ENCODE measurements at places on chromosomes 4 and X. TPM values are rescaled to one million over a fixed set of nuclear protein-coding genes. Genes with fewer than 3 reads are reported as not detected.

DNA sequence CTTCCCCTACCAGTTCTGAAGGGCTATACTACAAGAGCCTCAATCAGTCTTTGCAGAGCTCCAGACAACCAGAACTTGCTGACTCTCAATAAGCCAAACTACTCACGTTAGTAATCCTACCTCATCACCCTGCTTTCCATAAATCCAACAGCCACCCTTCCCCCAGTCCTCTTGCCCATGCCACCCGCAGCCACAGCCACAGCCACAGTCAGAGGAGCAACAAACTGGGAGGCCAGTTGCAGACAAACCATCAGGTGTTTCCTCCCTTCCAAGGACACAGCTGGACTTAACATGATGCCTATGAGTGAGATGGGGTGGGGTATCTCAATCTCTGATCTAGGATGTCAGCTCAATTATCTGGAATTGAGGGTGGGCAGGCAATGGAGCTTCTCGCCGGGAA, 1.0 kb downstream of the GABRA3 start:
- no peak for DNase-seq
- no peaks in the 10 kb centered on the region for H3K36me3 ChIP-seq
- no peak overlapping the region for H3K4me3 ChIP-seq
- no peak overlapping the region for H3K27ac ChIP-seq

DNA sequence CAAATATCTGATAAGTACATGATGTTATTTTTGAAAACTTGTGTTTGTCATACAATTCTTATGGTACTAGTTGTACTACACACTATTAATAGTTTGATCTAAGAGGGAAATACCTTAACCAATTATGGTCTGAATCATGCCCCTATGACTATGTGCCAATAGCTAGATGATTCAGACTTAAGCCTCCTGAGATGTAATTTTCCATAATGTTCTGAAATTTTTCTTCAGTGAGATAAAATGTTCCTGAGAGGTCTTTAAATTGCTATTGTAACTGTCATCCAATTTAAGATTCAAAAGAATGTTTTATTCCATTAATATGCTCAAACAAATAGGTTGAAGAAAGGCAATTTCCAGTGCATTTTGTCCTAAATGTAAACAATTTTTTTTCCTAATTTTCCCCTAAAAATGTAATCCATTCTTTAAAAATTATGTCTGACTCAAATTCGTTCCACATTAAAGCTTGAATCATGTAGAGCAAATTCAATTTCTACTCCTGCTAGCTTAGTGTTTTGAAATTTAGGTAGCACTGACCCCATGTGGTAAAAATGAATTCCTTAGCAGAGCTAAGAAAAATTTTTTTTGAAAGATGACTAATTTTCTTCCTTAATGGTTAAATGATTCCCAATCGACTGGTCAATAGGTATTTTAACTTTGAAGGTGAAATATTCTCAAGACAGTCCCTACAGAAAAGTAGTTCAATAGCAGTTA, 49.1 kb downstream of the APOOL start:
- no peaks in the 10 kb centered on the region for H3K4me1 ChIP-seq
- H3K27me3 ChIP-seq, result no peaks in the 10 kb centered on the region
- H3K36me3 ChIP-seq, result peaks cover 21% of the 10 kb centered on the region
- no peak overlapping the region for H3K4me3 ChIP-seq

DNA sequence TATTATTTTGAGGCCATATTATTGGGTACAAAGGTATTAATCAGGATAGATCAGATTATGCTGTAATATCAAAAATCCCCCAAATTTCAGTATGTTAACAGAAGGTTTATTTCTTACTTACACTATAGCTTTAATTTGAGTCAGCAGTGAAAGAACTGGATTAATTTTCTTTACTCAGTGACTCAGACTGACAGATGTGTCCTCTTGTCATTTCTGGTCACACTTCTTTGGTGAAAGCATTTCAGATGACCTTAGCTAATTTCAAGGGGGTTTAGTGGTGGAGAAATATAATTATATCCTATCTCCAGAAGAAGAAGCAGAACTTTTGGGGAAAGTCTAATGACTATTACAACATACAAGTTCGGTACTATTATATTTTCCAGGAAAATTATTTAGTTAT, 12.4 kb downstream of the DDIT4L start:
- no peak for DNase-seq
- H3K27ac ChIP-seq, result no peak overlapping the region
- no peaks in the 10 kb centered on the region for H3K4me1 ChIP-seq
- H3K27me3 ChIP-seq, result peaks cover 3% of the 10 kb centered on the region
- no peaks in the 10 kb centered on the region for H3K36me3 ChIP-seq

DNA sequence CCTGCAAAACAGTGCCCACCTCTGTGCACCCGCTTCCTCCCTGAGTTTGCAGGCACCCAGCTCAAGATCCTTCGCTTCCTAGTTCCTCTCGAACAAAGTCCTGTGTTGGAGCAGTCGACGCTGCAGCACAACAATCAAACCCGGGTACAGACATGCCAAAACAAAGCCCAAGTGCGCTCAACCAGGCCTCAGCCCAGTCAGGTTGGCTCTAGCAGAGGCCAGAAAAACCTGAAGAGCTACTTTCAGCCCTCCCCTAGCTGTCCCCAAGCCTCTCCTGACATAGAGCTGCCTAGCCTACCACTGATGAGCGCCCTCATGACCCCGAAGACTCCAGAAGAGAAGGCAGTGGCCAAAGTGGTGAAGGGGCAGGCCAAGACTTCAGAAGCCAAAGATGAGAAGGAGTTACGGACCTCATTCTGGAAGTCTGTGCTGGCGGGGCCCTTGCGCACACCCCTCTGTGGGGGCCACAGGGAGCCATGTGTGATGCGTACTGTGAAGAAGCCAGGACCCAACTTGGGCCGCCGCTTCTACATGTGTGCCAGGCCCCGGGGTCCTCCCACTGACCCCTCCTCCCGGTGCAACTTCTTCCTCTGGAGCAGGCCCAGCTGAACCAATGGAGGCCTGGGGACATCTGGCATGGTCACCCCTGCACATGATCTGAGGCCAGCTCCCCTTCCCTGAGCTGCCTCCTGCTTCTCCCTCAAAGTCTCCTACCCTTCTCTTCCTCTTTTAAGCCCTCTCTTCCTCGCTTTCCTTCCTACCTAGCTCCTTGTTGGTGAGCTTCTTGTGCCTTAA, 6.9 kb downstream of the APEX2 start:
- DNase-seq, result no peak
- H3K27ac ChIP-seq, result no peak overlapping the region
- no peaks in the 10 kb centered on the region for H3K27me3 ChIP-seq
- H3K4me3 ChIP-seq, result no peak overlapping the region
- peaks cover 25% of the 10 kb centered on the region for H3K4me1 ChIP-seq

- peaks cover 9% of the 10 kb centered on the region for H3K4me1 ChIP-seq
- no peak for DNase-seq
- no peak overlapping the region for H3K4me3 ChIP-seq
These were observed 353 bp downstream of the NSD2 start for GRCh38 chr4:1871471-1872021.

GRCh38 chrX:97638621-97639020, 754.9 kb downstream of the RPA4 start:
- H3K27ac ChIP-seq, result no peak overlapping the region
- no peak overlapping the region for H3K4me3 ChIP-seq
- H3K4me1 ChIP-seq, result peaks cover 3% of the 10 kb centered on the region
- H3K27me3 ChIP-seq, result no peaks in the 10 kb centered on the region

- H3K27ac ChIP-seq, result no peak overlapping the region
- peaks cover 36% of the 10 kb centered on the region for H3K4me1 ChIP-seq
- no peak for DNase-seq
- no peak overlapping the region for H3K4me3 ChIP-seq
These were observed 9.6 kb downstream of the UBA6 start for GRCh38 chr4:67691328-67691727.

GRCh38 chr4:185849664-185850550, 37.9 kb upstream of the SORBS2 start:
- H3K27me3 ChIP-seq, result peaks cover 6% of the 10 kb centered on the region
- no peak for DNase-seq
- no peak overlapping the region for H3K4me3 ChIP-seq
- H3K36me3 ChIP-seq, result no peaks in the 10 kb centered on the region
- no peaks in the 10 kb centered on the region for H3K4me1 ChIP-seq

GRCh38 chr4:90081432-90082144, 45.6 kb upstream of the CCSER1 start:
- no peak overlapping the region for H3K4me3 ChIP-seq
- no peak for DNase-seq
- H3K4me1 ChIP-seq, result no peaks in the 10 kb centered on the region
- no peak overlapping the region for H3K27ac ChIP-seq

DNA sequence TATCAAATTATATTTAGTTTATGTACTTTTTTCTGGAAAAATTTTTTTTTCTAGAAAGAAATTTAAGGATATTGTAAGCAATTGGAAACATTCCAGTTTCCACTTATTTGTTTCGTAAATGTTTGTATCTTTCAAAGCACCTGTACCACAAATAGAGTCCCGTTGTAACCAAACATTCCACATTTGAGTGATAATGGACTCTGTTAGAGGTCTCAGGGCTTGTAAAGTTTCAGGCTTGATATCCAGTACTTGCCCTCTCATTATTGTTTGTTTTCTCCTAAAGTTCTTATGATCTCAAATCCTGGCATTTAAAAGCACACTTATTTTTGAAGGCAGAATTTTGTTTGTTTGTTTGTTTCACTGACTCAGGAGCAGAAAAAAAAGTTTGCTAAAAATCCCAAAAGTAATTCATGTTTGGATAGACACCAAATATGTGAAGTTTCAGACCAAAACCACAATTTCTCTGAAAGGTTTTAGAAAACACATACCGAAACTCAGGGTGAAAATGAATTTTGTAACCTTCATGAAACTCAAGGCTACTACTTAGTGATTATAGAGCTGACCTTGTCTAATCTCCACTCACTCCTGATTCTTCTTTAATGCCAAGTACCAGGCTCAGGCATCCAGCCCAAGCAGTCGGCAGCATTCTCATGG, 5.7 kb upstream of the TMEM192 start:
- H3K27ac ChIP-seq, result no peak overlapping the region
- H3K36me3 ChIP-seq, result no peaks in the 10 kb centered on the region
- no peaks in the 10 kb centered on the region for H3K4me1 ChIP-seq
- DNase-seq, result no peak

GRCh38 chr4:113588895-113589668, 172.5 kb downstream of the CAMK2D start:
- no peak for DNase-seq
- no peak overlapping the region for H3K27ac ChIP-seq
- no peak overlapping the region for H3K4me3 ChIP-seq
- H3K4me1 ChIP-seq, result peaks cover 50% of the 10 kb centered on the region

GRCh38 chrX:2709556-2709955, 18.5 kb downstream of the CD99 start:
- H3K4me3 ChIP-seq, result peak overlapping the region; percentile 73
- H3K27ac ChIP-seq, result no peak overlapping the region
- peaks cover 52% of the 10 kb centered on the region for H3K4me1 ChIP-seq
- no peak for DNase-seq
- H3K27me3 ChIP-seq, result no peaks in the 10 kb centered on the region
- H3K36me3 ChIP-seq, result no peaks in the 10 kb centered on the region

- H3K4me1 ChIP-seq, result no peaks in the 10 kb centered on the region
- peaks cover 7% of the 10 kb centered on the region for H3K27me3 ChIP-seq
- no peaks in the 10 kb centered on the region for H3K36me3 ChIP-seq
- H3K27ac ChIP-seq, result no peak overlapping the region
These were observed 135.5 kb downstream of the REPS2 start for GRCh38 chrX:17081968-17082367.

GRCh38 chr4:122776916-122777315, 44.4 kb downstream of the BBS12 start:
- DNase-seq, result no peak
- peaks cover 5% of the 10 kb centered on the region for H3K27me3 ChIP-seq
- no peaks in the 10 kb centered on the region for H3K36me3 ChIP-seq

- no peaks in the 10 kb centered on the region for H3K36me3 ChIP-seq
- no peak overlapping the region for H3K4me3 ChIP-seq
- no peaks in the 10 kb centered on the region for H3K4me1 ChIP-seq
- no peak overlapping the region for H3K27ac ChIP-seq
- no peaks in the 10 kb centered on the region for H3K27me3 ChIP-seq
These were observed 174.6 kb downstream of the PRR32 start for GRCh38 chrX:126994032-126994600.

DNA sequence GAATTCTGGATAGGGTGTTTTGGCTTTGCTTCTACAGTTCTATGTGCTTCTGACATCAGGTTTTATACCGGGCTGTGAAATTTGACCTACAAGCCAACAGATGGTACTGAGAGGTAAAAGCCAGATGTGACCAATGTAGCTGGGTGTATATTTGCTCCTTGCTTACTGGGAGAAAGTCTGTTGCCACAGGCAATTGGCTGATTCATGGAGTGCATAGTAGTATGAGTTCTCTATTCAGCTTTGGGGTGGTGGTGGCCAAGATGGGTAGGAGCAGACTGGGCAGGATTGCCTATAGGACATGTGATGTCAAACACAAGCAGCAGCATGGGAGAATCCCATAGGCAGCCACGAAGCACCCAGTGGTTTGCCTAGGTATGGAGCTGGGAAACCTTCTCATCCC, 1827.0 kb downstream of the C4orf33 start:
- no peaks in the 10 kb centered on the region for H3K4me1 ChIP-seq
- no peak overlapping the region for H3K27ac ChIP-seq
- no peaks in the 10 kb centered on the region for H3K36me3 ChIP-seq
- no peaks in the 10 kb centered on the region for H3K27me3 ChIP-seq
- no peak overlapping the region for H3K4me3 ChIP-seq

- H3K4me3 ChIP-seq, result no peak overlapping the region
- DNase-seq, result no peak
These were observed 1150.1 kb downstream of the STIM2 start for GRCh38 chr4:28010577-28011240.

DNA sequence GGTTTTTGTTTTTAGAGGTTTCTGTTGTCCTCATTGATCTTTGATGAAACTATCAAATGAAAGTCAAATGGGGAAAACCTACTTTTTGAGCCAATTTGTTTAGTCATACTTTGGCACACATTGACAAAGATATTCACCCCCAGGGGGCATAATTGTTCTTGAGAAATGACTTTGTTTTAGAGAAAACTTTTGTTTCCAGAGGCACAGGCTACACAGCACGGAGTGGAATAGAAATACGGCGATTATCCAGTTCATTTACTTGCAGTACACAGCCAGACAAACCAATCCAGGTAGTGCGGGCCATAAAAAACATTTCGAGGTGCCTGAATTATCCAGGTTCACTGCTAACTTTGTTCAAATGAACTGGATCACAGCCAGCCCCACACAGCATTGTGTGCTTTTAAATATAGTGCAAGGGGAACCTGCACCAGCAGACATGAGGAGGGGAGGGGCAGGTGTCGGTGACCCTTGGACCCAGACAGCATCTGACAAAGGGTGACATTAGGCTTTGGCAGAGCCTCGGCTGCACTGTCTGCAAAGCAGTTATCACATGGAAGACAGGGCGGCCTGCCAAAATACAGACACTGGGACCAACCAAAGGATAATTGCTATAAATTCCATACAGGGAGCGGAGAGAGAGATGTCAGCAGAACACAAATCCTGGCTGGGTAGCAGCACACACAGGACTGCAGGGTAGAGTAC, 179.6 kb upstream of the NOCT start:
- no peaks in the 10 kb centered on the region for H3K4me1 ChIP-seq
- H3K4me3 ChIP-seq, result no peak overlapping the region
- H3K27ac ChIP-seq, result no peak overlapping the region
- H3K27me3 ChIP-seq, result peaks cover 24% of the 10 kb centered on the region
- DNase-seq, result no peak

GLRA3 gene
- total RNA-seq, result not detected

PPEF1 gene
- 0.55 TPM for total RNA-seq

PRPS2 gene
- 23.3 TPM for total RNA-seq

PDE5A gene
- total RNA-seq, result 1.2 TPM

PARM1 gene
- total RNA-seq, result 0.11 TPM

F8A2 gene
- not detected for total RNA-seq

Data from naive thymus-derived CD8-positive, alpha-beta T cell (primary cell).